Umbilical cord (tissue), 2 donors: ENCODE measurements at places on chromosomes 11 and 22. TPM values are rescaled to one million over a fixed set of nuclear protein-coding genes. Genes with fewer than 3 reads are reported as not detected.

LMO1 gene
- 2.6 TPM for total RNA-seq

CEP126 gene
- 6.5 TPM for total RNA-seq

MS4A2 gene
- total RNA-seq: 7.0 TPM

CCDC87 gene
- 0.24 TPM for total RNA-seq

POLR2L gene
- 14.0 TPM for total RNA-seq

OR51B5 gene
- 17.1 TPM for total RNA-seq

CRYAB gene
- 55.6 TPM for total RNA-seq

MS4A6E gene
- not detected for total RNA-seq

CD3G gene
- 1.9 TPM for total RNA-seq

CALCA gene
- total RNA-seq: not detected

TSPAN32 gene
- total RNA-seq: 1.7 TPM

TUT1 gene
- total RNA-seq: 2.4 TPM

C11orf87 gene
- total RNA-seq: 4.1 TPM

TSPAN18 gene
- total RNA-seq: 20.5 TPM

MS4A7 gene
- total RNA-seq: 14.9 TPM

C11orf65 gene
- 1.2 TPM for total RNA-seq

HEPN1 gene
- total RNA-seq: not detected

MTMR3 gene
- total RNA-seq: 71.7 TPM

HEPHL1 gene
- 0.96 TPM for total RNA-seq

SERPINH1 gene
- 1,357 TPM for total RNA-seq

RASL10A gene
- total RNA-seq: not detected

CRYBB2 gene
- not detected for total RNA-seq

PHF21B gene
- total RNA-seq: 2.2 TPM

ROBO4 gene
- 13.0 TPM for total RNA-seq

HBD gene
- not detected for total RNA-seq

FXYD6 gene
- 48.2 TPM for total RNA-seq

RSF1 gene
- total RNA-seq: 65.2 TPM

MRGPRX3 gene
- not detected for total RNA-seq

PGA5 gene
- 8.9 TPM for total RNA-seq

GUCY1A2 gene
- 99.2 TPM for total RNA-seq

ANGPTL5 gene
- total RNA-seq: 1.9 TPM

MAJIN gene
- not detected for total RNA-seq

LRRC56 gene
- not detected for total RNA-seq

GSTT2B gene
- total RNA-seq: 7.2 TPM

SCGB1C1 gene
- total RNA-seq: not detected

PTPRJ gene
- 21.9 TPM for total RNA-seq

ASPHD2 gene
- total RNA-seq: 1.7 TPM

GPR83 gene
- 0.48 TPM for total RNA-seq

MAPK8IP1 gene
- total RNA-seq: 7.7 TPM

PLXNB2 gene
- total RNA-seq: 86.2 TPM

SERGEF gene
- total RNA-seq: 20.5 TPM

IGSF22 gene
- 2.6 TPM for total RNA-seq

MPPED1 gene
- 1.9 TPM for total RNA-seq

CSF2RB gene
- 8.7 TPM for total RNA-seq

UBQLN3 gene
- total RNA-seq: 2.6 TPM

CRYBB3 gene
- total RNA-seq: not detected

FBLN1 gene
- total RNA-seq: 248 TPM

GNAZ gene
- total RNA-seq: 15.6 TPM

APOBEC3B gene
- total RNA-seq: not detected

HORMAD2 gene
- total RNA-seq: 1.2 TPM

C11orf16 gene
- total RNA-seq: 1.9 TPM

MLC1 gene
- total RNA-seq: 0.24 TPM

RNF26 gene
- total RNA-seq: 0.72 TPM

CARD10 gene
- 5.5 TPM for total RNA-seq
